ENCODE measurements at places on chromosomes 11 and 22.
A peak's percentile ranks its signal among the peaks of the same experiment; 100 is the strongest.

- DNase-seq = no peak
Observed at GRCh38 chr11:83639995-83640758, 354.0 kb upstream of the CCDC90B start.

GRCh38 chr22:28883917-28884746 is 760 bp downstream of the ZNRF3 start:
- DNase-seq = no peak

DNA sequence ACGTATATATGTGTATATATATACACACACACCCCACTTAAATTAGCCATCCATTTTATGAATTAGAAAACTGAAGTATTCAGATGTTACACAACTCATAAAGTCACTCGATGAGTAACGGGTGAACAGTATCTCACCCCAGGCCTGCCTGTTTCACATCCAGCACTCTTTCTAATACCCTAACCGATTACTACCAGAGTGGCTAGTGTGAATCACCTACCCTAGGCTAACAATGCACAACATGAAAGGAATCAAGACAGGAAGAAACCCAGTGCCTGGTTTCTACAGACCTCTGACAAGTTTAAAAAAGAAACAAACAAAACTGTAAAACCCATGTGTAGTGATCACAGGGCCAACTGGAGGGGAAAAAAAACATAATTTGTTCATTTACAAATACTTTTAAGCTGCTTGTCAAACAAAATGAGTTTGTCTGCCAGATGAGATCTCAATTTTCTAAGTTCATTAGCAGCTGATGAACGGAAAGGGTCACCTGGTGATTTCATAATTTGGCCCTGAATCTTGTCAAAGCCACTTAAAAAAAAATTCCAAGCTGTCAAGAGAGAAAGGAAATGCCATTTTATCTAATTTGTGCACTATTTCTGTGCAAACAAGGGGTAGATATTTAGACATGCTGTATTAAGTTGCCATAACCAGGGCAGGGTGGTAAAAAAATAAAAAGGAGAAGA is 134.8 kb downstream of the LARGE1 start:
- no peak for DNase-seq

GRCh38 chr22:36828815-36829214 is 12.0 kb upstream of the PVALB start:
- no peak for DNase-seq

- DNase-seq = no peak
Observed at GRCh38 chr11:44824300-44824704, 97.5 kb downstream of the TSPAN18 start.

DNA sequence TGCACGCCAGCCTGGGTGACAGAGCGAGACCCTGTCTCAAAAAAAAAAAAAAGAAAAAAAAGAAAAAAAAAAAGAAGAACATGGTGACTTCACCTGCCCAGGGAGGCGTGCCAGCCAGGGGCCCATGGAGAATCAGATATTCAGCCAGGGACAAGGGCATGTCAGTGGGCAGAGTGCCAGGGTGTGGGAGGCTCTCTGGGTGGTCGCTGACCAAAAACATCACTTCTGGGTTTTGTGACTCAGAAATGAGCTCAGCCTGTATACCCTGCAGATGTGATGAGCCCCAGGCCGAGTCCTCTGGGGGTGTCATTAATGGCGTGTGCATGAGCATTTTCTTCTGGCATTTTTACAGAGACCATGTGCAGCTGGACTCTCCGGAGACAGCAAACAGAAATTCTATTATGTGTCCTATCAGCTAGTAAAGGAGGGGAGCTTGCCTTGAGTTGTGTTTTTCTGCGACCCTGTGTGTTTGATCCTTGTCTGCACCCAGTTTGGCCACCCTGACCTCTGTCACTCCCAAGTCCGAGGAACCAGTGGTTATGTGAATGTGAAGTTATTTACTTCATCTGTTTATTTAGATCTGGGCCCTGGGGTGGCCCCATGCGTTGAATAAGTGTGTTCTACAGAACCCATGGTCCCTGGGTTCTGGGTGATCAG is 53.6 kb downstream of the BCR start:
- DNase-seq = no peak

- DNase-seq = no peak
Observed at GRCh38 chr11:64334764-64335735, 5.0 kb upstream of the CCDC88B start.

GRCh38 chr11:69655479-69656428 is 14.8 kb downstream of the CCND1 start:
- no peak for DNase-seq

GRCh38 chr22:46414704-46415103 is 79.2 kb downstream of the TRMU start:
- DNase-seq = no peak

DNA sequence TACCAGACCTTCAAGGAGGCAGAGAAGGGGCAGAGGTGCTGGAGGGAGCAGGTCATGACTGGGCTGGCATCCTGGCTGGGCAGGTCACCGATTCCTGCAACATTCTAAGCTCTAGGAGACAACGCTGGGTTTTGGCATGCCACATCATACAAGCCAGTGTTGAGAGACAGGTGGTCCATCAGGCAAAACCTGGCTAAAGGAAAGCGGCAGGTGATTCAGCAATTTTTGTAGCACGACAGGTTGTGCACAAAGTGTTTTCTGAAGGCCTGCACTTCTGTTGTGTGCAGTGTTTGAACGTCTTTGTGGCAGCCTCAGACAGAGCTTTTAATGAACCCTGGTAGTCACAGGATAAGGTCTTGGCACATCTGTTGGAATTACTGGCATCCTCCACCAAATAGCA is 69.9 kb upstream of the BID start:
- DNase-seq = no peak

DNA sequence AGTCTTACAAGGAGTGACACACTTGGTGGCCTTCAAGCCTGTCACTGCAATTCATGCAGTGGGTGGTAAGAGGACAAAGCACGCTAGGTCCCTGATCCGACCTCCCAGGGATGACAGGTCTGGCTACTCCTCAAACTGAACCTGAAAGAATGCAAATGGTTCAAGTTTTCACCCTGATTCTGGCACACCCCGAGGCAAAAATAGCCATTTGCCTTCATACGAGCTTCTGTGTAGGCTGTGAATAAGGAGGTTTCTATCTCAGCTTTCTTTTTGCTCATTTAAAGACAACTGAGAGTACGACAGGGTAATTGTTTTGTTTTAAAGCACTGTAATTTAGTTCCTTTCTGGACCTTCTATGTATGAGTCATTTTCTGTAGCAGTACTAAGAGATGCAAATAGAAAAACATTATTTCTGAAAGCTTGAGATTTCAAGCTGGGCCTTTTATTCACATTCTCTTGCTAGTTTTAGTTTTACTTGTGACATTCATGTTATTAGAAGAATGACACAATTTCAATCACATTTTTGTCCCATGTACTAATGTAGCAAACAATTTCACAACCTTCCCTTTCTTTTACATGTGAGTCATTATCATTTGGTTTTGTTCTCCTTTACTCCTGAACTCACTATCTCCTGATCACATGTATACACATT is 56.6 kb upstream of the FDX1 start:
- DNase-seq = no peak

GRCh38 chr11:116328851-116329250 is 443.9 kb downstream of the BUD13 start:
- DNase-seq = no peak

DNA sequence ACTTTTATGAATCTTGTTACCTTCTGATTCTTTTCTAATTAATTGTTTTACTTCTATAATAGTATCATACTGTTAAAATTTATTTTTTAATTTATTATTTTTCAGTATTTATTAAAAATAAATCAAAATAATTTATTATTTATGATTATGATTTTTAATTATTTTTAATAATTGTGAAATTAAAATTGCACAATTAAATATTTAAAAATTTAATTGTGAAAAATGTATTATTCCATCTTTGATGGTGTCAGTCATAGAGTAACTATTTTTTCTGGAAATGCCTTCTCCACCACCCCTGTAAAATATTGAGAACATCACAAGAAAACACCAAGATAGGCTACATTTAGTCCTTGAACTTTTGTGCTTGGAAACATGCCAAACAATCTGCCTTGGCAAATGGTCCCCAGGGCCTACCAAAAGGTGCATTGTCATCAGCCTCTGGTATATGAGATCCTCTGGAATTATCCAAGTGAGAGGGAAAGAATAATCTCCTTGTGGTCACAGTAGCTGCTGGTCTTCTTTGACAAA is at the start of gene OR8H2:
Gene OR8H2 (plus strand): TSS at position 478 of the 528 bp plus-strand sequence. CDS start 1,356 bp downstream, outside the sequence.
- DNase-seq = no peak

DNA sequence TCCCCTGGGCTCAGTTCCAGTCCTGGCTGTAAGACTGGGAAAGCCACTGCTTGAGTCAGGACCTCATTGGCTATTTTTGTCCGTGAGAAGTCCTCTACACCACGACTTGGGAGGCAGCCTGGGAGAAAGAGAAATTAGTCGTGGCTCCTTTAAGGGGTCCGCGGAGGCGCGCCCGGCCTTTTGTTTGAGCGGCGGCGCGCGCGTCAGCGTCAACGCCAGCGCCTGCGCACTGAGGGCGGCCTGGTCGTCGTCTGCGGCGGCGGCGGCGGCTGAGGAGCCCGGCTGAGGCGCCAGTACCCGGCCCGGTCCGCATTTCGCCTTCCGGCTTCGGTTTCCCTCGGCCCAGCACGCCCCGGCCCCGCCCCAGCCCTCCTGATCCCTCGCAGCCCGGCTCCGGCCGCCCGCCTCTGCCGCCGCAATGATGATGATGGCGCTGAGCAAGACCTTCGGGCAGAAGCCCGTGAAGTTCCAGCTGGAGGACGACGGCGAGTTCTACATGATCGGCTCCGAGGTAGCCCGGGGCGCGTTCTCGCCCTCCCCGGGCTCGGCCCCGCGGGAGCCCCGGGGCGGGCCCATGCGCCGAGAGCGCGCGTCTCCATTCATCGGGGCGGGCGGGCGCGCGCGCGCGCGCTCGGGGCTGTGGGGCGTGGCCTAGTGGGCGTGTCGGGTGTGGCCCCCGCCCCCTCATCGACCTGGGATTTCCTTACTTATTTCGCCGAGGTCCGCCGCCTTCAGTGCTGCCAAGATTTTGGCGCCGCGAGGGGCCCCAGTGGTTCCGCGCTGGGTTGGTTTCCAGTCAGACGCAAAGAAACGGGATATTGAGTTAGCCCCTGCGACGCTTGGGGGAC is at the start of gene SMARCB1:
Gene SMARCB1 (plus strand): TSS at position 215 of the 848 bp plus-strand sequence. CDS start 204 bp downstream, at position 419.
- peak; percentile 86 for DNase-seq

DNA sequence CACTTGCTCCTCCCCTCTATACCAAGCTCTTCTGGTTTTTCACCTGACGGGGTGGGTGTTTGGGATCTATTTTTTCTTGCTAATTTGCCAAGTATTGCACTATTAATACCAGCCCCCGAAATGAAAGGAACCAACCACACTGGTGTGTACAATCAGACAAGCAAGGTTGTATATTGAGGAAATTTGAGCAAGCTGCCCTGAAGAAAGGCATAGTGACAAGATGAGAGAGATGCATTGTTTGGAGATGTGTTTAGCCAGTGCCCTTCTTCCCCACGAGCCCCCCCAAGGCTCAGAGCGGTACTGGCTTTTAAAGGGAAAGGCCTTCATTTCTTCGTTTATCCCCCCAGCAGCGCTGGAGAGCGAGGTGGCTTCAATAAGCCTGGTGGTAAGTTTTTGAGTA is 15.2 kb upstream of the GAS2L1 start:
- no peak for DNase-seq

- no peak for DNase-seq
Observed at GRCh38 chr11:76455331-76455730, 10.5 kb downstream of the EMSY start.

GRCh38 chr11:73361953-73362776 is 14.0 kb upstream of the RELT start:
- no peak for DNase-seq

- no peak for DNase-seq
Observed at GRCh38 chr22:46602025-46602424, 18.2 kb upstream of the GRAMD4 start.

DNA sequence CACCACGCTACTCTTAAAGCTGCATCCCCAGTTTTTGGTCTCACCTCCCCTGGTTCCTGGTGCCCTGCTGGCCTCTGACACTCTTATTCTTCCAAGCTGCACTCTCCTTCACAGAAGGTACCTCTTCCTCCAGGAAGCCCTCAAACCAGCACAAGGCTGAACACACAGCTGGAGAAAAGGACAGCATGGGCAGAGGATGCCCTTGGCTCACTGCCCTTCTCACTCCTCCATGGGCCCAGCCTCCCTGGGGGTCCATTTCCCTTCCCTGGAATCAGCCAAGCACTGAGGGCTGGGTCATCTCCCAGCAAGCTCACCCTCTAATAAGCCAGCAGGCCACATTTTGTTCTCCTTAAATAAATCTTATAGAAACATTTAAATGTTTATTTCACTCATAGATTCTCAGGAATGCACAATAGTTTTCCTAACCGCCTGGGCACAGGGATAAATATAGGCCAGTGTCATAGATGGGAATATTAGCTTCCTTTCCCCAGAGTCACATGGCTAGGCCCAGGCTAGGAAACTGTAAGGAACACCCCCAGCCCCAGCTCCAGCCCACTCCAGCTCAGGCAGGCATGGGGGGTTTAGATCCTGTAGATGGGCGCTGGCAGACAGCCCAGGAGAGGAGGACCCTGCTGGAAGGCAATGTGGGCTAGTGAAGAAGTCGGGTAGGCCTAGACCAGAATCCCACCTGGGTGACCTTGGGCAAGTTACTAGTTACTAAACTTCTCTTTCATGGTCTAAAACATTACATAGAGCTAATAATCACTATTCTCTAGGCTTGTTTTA is 51.5 kb downstream of the IRAG1 start:
- no peak for DNase-seq

GRCh38 chr11:15119352-15119751 is 4.6 kb downstream of the INSC start:
- no peak for DNase-seq

- no peak for DNase-seq
Observed at GRCh38 chr11:119446434-119446833, 23.5 kb upstream of the THY1 start.

DNA sequence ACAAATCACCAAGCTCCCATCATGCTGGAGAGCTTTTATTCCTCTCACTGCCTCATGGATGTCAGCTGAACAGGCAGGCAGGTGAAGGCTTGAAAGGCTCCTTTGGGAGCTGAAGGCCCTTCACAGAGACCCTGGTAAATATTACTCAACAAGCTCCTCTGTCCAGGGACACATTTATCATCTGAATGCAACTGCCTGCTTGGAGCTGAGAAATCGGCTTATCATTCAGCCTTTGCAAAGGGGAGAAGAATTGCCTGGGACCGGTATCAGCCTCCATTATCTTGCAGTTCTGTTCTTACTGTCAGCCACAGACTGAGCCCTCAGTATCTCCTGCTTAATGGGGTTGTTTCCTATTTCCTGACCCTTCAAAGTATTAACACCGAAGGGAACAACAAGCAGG is 113.8 kb upstream of the PITPNB start:
- DNase-seq = no peak

DNA sequence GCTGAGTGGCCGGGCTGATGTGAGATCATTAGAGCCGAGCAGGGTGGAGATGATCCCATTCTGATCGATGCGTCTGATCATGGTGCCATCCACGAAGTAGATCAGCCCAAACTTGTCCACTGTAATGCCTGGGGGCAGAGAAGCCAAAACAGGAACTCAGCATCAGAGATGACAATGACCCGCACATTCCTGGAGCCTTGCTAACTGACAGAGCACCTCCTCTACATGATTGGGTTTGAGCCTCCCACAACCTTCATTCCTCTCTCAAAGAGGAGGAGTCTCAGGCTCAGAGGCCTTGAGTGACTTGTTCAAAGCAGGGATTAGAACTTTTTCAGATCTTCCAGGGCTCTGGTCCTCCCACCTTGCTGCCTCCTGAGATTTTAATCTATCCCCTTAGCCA is 133.7 kb upstream of the NARS2 start:
- no peak for DNase-seq

Data from CD4-positive, alpha-beta T cell treated with Interleukin-4 for 4 hours (primary cell).